ENCODE measurements at places on chromosomes 11 and 22.
A peak's percentile ranks its signal among the peaks of the same experiment; 100 is the strongest.

DNA sequence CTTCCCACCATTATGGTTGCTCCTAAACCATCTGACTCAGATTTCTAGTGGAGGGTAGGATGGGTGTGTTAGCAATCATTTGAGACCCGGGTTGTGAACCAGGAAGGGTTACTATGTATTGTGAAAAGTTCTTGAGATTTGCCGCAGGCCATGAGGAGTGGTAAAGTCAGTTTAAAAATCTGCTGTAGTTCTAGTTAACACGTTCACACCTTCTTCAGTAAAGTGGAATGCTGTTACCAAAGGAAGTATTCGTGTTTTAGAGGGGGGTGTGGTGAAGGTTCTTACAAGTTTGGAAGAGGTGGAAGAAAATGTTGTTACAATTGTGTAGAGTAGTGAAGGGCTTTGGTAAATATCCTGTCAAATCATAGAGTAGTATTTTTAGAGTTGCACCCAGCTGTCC is 2.6 kb downstream of the MTMR3 start:
- DNase-seq, result no peak

GRCh38 chr11:12207384-12208150 is 97.2 kb downstream of the MICAL2 start:
- DNase-seq, result no peak

GRCh38 chr22:18056807-18057474 is 20.8 kb upstream of the PEX26 start:
- DNase-seq, result peak; percentile 89

GRCh38 chr11:32451808-32452207 is 16.5 kb upstream of the WT1 start:
- DNase-seq, result no peak

- no peak for DNase-seq
Observed at GRCh38 chr11:86046116-86046515, 22.8 kb downstream of the PICALM start.

GRCh38 chr11:74377689-74378088 is 20.5 kb downstream of the PGM2L1 start:
- DNase-seq, result no peak

DNA sequence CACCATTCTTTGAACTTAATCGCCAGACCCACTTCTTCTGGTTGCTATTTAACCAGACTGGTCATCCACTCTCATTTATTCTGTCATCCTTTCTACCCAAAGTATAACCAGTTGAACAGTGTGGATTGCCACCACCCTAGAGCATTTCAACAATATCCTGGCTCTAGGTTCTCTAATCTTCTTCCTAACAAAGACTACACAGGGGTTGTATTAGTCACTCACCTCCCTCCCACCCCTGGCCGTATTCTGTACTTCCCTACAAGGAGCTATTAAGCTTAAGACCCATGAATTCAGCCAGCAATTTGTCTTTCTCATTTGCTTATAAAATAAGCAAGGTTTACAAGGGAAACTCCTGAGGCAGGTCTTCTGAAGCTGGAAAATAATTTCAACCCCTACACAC is 46.9 kb upstream of the CEP126 start:
- DNase-seq, result no peak

- no peak for DNase-seq
Observed at GRCh38 chr11:122895563-122895962, 13.0 kb downstream of the JHY start.

- DNase-seq, result no peak
Observed at GRCh38 chr11:61106894-61107470, 4.7 kb downstream of the CD5 start.

DNA sequence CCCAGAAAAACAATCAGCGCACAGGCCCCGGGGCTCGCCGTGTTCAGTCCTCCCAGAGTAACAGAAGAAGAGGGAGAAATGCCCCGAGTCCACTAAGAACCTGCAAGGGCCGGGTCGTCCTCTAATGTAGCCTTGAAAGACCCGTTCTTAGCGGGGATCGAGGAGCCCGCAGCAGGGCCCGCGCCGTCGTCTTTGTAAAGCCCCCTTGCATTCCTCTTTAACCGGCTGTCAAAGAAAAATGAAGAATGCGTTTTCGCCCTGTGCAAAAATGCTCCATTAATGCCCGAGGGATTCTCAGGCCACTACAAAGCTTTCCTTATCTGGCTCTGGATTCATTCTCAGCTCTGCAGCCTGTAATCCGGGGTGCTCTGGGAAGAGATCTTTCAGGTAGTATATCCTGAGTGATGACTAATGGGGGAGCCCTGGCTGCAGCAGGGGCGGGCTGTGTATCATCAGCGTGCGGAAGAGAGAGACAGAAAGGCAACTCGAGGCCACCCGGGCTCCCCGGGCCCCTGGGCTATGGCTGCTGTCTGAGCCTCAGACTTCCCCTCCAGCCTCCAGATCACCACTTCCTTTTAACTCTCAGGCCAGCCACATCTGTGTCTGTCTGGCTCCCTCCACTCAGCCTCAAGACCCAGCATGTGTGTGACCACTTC is 78.2 kb downstream of the FBLN1 start:
- no peak for DNase-seq

DNA sequence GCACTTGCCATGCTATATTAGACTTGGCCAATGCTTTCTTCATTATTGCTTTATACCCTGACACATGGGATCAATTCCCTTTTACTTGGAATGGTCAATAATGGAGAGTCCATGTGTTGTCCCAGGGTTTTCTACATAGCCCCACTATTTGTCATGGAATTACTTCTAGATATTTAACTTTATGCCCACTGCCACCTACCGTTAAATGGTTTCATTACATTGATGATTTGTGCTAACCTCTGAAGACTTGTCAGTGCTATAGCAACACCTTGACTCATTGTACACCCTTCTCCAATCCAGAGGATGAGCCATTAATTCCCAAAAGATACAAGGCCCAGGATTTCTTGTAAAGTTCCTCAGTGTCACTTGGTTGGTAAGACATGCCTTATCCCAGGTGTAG is 31.4 kb upstream of the SLC22A25 start:
- no peak for DNase-seq

DNA sequence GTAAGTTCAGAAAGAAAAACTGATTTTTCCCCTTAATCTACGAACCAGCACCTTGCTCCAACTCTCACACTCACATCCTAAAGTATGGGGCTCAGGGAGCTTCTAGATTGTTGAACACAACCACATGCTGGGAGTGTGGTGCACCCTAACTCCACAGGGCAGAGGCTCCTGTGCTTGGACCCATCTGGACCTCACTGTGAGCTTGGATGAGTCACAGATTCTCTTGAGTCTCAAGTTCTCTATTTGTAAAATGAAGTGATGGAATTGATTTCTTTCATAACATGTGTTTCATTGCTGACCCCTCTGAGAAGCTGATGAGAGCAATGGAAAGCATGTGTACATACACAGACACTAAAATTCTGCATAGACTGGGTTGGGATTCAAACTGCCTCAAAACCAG is 109.7 kb downstream of the PGR start:
- DNase-seq, result no peak

DNA sequence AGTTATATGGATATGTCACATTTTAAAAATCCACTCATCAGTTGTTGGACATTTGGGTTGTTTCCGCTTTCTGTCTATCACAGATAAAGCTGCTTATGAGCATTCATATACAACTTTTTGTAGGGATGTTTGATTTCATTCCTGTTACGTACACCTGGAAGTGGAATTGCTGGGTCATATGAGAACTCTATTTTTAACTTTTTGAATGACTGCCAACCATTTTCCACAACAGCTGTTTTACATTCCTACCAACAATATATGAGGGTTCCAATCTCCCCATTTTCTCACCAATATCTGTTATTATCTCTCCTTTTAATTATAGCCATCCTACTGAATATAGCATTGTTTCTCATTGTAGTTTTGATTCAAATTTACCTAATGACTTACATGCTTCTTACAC is 172.0 kb downstream of the UVRAG start:
- no peak for DNase-seq

DNA sequence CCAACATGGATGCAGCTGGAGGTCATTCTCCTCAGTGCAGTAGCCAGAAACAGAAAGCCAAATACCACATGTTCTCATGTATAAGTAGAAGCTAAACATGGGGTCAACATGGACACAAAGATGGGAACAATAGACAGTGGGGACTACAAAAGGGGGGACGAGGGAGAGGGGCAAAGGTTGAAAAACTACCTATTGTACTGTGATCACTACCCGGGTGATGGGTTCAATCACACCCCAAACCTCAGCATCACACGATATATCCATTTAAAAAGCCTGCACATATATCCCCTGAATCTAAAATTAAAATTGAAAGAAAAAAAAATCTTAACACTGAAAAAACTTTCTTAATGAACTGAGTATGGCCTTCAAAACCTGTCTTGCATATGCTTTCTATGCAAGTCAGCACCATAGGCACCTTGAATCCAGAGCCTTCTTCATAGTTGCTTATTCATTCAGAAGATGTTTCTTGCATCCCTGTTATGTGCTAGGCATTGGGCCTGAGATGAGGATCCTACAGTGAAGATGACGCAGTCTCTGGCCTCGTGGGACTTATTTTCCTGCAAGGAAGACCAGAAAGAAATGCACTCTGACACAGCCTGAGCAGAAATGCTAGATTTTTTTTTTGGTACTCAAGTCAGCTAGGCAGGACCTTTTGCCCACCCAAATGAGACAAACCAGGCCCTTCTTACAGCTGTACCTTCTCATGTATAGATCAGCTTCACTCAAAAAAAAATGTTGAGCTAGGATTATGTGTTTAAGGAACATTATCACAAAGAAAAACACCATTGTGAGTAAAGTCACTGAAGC is 21.0 kb downstream of the NNMT start:
- no peak for DNase-seq

Measured in B cell (primary cell).